Inflammatory macrophage (primary cell): ENCODE measurements at places on chromosomes 16 and 17.

DNA sequence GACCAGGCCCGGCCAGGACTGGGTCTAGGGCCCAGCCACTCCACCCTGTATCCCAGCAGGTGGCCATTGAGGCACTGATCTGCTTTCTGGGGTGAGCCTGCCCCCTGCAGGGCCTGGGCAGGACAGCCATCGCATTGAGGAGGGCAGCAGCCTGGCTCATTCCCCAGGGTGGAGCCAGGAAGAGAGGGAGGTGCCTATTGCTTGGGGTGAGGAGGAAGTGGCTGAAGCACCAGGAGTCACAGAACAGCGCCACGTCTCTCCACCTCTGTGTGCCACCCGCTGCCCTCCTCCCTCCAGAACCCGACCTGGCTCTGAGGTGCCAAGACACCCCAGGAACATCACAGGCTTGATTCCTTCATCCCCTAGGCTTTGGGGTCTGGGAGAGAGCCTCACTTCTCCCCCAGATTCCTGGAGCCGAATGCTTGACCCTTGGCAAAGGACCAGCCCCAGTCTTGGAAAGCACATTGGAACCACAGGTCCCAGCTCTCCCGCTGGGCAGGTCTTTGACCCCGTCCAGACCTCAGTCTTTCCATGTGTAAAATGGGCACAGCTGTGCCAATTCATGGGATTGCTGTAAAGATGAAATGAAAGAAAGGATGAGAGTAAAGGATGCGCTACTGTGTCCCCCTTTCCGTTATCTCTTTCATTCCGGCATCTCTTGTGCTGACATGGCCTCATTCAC is 7.2 kb upstream of the KRT36 start:
- peak; percentile 91 for DNase-seq

DNA sequence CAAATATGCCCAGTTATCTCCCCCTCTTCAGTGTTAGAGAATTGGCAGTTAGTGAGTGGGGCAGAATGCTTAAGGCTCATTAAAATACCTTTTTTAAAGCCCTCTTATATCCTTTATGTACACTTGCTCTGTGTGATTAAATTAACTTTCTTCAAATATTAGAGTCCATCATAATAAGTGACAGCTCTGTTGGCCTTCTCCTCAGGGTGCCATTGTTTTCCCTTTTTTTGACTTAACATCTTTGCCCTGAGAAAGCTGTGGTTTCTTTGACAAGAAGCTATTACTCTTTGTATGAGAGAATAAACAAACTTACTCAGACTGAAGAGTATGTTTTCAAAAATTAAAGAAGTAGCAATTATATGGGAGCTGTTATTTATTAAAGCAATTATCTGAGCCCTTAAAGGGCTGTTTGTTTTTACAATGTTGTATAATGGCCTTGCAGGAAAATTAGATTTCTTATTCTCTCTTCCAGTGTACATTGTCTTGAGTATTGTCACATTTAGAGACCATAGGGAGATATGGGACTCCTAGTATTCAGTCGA is 13.4 kb downstream of the RBBP6 start:
- no peak for DNase-seq

DNA sequence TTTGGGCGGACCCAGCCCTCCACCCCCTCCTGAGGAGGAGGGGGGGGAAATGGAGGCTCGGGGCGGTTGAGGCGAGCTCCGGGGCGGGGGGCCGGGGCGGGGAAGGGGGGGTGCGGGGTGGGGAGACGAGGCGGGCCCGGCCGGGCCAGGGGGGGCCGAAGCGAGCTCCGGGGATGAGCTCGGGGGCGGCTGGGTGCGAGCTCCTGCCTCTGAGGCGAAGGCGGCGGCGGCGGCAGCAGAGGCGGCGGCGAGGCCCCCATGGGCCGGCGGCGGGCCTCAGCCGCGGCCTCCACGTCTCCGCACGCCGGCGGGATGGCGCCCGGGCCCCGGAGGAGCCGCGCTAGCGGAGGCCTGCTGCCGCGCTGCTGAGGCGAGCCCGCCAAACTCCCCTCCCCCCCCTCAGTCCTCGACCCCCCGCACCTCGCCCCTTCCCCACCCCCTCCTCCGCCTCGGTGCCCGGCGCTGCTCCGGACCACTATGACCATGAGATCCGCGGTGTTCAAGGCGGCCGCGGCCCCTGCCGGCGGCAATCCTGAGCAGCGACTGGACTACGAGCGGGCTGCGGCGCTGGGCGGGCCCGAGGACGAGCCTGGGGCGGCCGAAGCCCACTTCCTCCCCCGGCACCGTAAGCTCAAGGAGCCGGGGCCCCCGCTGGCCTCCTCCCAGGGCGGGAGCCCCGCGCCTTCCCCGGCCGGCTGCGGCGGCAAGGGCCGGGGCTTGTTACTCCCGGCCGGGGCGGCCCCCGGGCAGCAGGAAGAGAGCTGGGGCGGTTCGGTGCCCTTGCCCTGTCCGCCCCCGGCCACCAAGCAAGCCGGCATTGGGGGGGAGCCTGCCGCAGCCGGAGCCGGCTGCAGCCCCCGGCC is 596 bp downstream of the MSL1 start:
- DNase-seq: peak; percentile 58

GRCh38 chr16:88570691-88571092 is 489 bp downstream of the ZC3H18 start:
- DNase-seq: peak; percentile 42

DNA sequence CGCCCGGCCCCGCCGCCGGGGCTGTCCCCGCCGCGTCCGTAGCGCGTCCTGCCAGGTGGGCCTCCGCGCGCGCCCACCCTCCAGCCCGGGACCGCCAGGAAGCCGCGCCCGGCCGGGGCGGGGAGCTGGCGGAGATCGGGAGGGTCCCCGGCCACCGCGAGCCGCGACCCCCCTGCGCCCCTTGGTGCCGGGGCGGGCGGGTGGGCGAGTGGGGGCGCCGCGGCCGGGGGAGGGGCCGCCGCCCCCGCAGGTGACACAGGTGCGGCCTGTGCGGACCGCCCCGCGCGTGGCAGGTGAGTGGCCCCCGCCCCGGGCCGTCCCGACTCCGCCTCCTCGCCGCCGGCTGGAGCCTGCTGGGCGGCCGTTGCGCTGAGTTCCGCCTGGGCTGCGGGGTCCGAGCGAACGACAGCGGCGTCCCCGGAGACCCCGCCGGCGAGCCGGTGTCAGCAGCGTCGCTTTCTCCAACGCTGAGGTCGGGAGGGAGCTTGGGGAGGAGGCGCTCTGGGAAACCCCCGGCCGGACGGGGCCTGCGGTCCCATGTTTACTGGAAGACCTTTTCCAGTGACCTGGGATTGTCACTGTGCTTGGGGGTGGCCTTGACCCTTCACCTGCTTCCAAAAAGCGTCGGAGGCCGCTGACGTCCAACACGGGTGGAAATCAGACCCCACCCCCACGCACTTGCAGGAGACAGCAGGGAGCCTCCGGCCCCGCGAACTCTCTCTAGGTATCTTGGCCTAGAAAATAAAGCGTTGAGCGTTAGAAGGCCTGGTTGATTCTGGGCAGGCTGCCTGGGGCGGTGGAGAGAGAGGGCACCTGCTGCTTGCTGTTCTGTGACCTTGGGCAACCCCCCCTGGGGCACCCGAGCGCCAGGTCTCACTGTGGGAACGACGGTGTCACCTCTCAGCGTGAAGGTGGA is 542 bp downstream of the KLHL36 start:
- no peak for DNase-seq
